Stimulated activated CD4-positive, alpha-beta T cell treated with anti-CD3 and anti-CD28 coated beads, TNF-alpha, amount 100 ng/mL, for 4 hours (primary cell): ENCODE measurements at places on chromosomes 4 and X.
A peak's percentile ranks its signal among the peaks of the same experiment; 100 is the strongest.

DNA sequence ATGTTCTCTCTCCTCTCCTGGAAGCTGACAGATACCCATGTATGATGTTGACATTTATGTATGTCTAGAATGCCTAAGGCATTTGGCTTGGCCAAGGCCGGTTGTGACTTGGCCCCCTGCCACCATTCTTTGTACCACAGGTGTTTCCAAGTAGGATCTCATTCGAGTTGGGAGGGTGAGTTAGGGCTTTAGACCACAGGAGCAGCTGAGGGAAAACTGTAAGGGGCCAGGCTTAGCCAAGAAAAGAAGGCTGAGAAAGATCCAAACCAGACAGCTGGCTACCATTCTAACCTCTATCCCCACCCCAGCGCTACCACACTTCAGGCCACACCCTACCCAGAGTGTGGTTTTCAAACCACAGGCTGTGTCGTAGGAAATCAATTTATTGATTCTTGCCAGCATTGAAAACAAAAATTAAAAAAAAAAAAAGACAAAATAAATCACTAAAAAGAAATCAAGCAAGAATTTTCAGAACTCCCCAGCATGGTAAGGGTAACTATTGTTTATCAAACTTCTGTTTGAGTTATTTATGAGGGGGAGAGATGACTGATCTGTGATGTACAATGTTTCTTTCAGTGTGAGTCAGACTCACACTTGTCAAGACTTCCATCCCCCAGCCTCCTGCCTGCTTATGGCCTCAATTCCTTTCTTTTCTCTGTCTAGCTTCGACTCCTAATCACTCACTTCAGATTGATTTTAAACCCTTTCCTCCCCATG lies 9.9 kb downstream of the TMSB4X start:
- no peak for DNase-seq

- DNase-seq: no peak
These were observed 1.5 kb downstream of the PGRMC1 start for GRCh38 chrX:119237562-119237942.

DNA sequence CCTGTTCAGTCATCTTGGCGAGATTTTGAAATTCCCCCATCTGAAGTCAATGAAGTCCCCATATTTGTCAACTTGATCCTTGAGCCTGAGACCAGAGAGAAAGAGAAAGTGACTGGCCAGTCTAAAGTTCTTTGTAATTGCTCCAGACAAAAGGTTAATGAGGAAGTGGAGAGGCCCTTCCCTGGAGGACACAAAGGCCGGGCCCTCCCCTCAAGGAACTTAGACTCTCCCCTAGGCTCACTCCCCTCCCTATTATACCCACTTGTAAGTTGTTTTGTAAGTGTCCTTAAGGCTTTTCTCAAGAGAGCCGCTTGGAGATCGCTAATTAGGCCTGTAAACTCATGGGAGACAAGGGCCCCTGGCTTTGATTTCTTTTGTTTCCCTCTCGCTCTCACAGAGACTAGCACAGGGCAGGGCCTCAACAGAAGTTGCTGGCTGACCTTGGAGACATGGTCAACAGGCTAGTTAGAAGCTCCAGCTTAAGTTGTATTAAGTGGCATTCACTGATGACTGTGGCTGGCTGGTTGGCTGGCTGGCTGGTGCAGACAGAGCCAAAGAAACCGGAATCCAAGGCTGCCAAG lies 20.3 kb upstream of the GPC4 start:
- no peak for DNase-seq

- DNase-seq: no peak
These were observed 27.0 kb upstream of the FAM47B start for GRCh38 chrX:34915463-34916225.

DNA sequence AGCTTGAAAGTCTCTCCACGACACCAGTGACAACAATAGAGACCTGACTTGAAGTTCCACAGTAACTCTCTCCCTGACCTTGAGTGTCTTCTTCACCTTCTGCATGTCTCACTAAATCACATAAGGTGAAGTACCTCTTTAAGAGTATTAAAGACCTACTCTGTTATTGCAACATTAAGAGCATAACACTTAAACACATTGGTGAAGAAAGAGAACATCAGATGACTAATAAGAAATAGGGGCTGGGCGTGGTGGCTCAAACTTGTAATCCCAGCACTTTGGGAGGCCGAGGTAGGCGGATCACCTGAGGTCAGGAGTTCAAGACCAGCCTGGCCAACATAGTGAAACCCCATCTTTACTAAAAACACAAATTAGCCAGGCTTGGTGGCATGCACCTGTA lies 33.9 kb upstream of the MAPK10 start:
- DNase-seq: no peak

DNA sequence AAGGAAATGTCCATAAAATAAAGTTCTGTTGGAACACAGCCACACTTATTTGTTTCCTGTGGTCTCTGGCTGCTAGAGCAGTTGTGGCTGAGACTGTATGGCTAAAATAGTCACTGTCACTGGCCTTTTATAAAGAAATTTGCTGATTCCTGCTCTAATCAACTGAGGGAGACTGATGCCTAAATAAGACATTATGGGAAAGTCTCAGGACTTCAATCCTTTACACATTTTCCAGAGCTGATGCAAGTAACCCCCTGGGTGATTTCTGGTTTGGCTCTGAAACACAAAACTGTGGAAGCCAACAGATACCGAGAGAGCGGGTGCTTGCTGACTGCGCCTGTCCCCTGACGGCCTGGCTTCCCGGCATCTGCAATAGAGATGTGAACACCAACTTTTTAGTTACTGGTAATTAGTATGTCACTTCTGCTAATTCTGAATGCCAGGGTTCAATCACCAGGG lies 64.0 kb downstream of the POLR2B start:
- DNase-seq: no peak

- DNase-seq: no peak
These were observed 31.2 kb upstream of the TSPAN5 start for GRCh38 chr4:98689507-98690174.

DNA sequence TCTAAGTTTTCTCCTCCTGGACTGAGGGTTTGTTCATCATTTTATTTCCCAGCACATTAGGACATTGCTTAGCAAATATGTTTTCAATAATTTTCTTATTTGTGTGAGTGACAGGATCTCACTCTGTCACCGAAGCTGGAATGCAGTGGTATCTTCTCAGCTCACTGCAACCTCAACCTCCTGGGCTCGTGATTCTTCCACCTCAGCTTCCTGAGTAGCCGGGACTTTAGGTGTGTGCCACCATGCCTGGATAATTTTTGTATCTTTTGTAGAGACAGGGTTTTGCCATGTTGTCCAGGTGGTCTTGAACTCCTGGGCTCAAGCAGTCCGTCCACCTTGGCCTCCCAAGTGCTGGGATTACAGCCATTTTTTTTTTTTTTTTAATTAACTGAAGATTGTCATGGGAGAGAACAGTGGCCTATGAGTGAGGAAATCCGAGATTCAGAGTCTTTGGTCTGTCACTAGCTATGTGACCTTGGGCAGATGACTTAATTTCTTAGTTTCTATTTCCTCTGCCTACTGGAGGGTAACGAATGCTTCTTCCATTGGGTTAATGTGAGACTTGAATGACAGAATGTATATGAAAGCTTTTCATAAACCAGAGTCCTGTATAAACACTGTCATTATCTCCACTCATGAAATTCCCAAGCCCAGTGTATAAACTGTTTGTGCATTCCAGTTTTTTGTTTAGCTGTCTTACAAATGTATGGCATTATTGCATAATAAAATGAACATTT lies 23.9 kb downstream of the MOB1B start:
- no peak for DNase-seq

GRCh38 chr4:59825104-59825503 lies 1375.0 kb upstream of the ADGRL3 start:
- no peak for DNase-seq

- DNase-seq: no peak
These were observed 24.0 kb downstream of the CDKN2AIP start for GRCh38 chr4:183468210-183469095.

DNA sequence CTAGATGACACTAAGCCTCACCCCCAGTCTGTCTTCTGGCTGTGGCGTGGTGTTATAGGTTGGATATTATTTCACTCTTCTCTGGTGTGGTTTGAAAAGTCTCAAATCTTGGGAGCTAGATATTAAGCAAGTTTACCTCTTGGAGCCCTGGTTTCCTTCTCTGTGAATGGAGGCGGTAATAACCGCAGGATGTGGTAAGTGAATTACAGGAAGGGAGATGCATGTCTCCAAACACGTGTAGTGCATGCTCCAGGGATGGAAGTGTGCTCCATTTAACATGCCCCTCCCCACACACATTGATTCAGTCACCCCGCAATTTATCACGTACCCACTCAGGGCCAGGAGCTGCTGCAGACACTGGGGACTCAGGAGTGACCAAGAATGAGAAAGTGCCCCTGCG lies 4.9 kb downstream of the ZNF275 start:
- no peak for DNase-seq

DNA sequence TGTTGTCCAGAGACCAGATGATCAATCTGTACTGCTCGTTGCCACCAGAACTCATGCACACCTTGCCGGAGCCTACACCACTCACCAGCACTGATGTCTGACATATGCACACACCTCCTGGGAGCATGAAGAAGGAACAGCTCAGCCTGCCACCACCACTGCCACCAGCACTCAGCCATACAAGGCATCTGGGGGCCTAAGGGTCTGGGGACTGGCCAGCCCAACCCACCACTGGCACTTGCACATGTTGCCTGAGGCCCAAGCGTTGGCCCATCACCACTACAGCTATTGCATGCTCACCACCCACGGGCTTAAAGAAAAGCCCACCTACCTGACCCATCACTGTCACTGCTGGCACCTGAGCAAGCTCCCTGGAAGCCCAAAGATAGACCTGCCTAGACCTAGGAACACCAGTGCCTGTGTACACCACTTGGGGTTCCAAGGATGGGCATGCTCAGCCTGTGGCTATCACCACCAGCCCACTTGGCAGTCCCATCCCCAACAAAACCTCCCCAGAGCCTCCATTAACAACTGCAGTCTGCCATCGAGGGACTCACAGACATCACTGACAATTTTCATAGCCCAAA lies 174.3 kb upstream of the GRID2 start:
- no peak for DNase-seq

- DNase-seq: no peak
These were observed 617 bp upstream of the PDHA1 start for GRCh38 chrX:19343085-19343534.

DNA sequence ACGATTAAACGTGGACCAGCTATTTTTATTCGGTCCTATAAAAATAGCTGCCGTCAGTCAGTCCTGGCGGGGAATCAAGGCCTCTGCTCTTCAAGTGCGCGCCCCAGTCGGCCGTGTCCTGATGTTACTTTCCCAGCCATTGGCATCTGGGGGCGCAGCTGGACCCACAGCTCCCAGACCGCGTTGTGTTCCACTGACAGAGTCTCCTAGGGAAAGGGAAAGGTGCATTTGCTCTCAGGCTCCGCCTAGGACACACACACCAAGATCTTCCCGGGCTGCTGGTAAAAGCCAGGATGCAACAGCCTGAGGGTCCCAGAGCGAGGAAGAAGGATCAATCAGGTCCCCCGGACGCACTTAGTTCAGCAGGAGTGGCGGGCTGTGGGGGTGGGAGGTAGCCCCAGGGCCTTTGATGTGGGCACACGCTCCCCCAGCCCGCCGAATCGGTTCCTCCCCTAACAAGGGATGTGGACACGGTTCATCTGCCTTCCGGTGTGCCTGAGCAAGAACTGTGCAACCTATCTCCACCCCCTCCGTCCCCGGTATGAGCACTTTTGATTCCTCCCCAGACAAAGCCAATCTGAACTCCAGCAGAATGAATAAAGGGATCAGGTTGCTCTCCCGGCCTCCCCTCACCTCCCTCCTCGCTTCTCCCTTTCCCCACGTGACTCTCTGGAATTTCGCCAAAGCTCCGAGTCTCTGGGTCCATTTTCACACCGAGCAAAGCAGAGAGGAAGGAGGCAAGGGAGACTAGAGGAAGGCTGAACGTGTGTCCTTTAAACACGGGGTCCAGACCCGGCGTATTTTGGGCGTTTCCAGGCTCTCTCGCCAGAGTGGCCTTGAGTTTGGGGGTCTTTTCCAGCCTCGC lies 626 bp upstream of the FRAS1 start:
- DNase-seq: no peak

DNA sequence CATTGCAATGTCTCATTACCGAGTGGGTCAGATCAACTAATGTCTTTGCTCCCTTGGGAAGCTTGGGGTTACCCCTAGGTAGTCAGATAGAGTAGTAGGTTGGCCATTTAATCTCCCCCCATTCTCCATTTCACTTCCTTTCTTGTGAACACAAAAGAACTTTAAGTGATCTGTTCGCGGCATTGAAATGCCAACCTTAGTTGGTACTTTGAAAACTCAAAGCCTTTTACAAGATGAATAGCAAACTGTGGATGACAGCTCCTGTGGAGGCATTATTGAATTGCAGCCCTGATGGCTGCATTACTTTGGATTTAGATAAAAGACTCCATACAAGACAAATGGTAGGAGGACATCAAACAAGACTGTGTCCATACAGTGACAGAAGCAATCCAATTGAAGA lies 469.1 kb downstream of the GBA3 start:
- DNase-seq: no peak

DNA sequence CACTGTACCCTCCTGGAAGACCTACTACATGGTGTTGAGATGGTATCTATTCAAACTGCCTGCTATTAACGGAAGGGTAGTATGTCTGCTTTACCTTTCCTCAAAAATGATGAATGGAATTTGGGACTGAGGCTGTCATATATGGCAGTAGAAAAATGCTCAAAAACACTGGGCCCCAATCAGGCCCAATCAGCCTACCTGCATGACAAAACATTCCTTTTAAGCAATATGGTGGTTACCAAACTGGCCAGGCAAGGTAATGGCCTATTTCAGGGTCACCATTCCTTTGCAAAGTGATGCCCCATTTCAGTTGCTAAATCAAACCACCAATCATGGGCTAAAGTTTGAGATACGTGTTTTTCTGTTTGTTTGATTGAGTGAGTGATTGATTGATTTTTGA lies 14.9 kb downstream of the RNF150 start:
- no peak for DNase-seq

- peak; percentile 22 for DNase-seq
These were observed 95.8 kb downstream of the DHX15 start for GRCh38 chr4:24488399-24489164.

- no peak for DNase-seq
These were observed 1440.2 kb downstream of the ADGRL3 start for GRCh38 chr4:62640296-62640695.

- no peak for DNase-seq
These were observed 1285.8 kb downstream of the TECRL start for GRCh38 chr4:63123441-63123840.

- DNase-seq: no peak
These were observed 4.7 kb upstream of the FAM241A start for GRCh38 chr4:112140536-112140935.

DNA sequence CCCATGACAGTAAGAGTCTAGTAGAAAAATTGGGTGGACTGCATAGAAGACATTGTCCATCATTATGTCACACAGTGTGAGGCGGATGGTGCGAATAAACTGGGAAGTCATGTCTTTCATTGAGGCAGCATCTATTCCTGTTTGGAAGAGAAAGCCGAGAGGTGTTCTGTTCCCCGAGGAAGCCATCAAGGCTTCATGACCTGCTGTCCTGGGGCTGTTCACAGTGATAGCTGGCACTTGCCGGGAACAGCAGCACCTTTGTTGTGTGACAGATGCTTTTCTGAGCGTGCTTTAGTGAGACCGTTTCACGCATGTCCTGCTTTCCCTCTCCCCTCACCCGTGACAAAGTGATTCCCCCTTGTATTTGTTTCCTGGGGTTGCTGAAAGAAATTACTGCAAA lies 20.3 kb downstream of the RGS12 start:
- DNase-seq: no peak

GRCh38 chrX:9626379-9626778 lies 139.3 kb downstream of the GPR143 start:
- no peak for DNase-seq

- no peak for DNase-seq
These were observed 63.2 kb downstream of the JAKMIP1 start for GRCh38 chr4:6137027-6137746.
